ENCODE measurements at places on chromosomes 12 and 14. TPM values are rescaled to one million over a fixed set of nuclear protein-coding genes. Genes with fewer than 3 reads are reported as not detected.

DNA sequence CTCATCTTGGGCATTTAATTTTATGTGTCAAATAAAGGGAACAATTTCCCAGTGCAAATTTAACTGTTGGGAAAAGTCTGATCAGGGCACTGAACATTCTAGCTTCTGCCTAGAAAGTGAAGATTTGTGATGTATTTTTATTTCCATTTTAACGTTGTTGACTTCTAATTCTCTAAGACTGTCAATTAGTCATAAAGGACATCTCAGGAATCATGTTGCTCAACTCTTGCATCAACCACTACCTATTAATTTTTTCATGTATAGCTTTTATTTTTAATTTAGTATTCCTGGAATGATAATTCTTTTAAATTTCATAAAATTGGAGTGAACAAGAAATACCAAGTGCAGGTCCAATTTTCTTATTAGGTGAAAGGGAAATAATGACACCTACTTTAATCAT lies 87.9 kb upstream of the METAP2 start:
- H3K36me3 ChIP-seq, result no peaks in the 10 kb centered on the region
- DNase-seq, result no peak
- H3K27ac ChIP-seq, result peak overlapping the region; percentile 76
- no peaks in the 10 kb centered on the region for H3K27me3 ChIP-seq

- peaks cover 2% of the 10 kb centered on the region for H3K4me1 ChIP-seq
- H3K36me3 ChIP-seq, result no peaks in the 10 kb centered on the region
- DNase-seq, result no peak
- no peak overlapping the region for H3K4me3 ChIP-seq
Observed at GRCh38 chr12:65818454-65819382, 5.6 kb upstream of the HMGA2 start.

- no peaks in the 10 kb centered on the region for H3K36me3 ChIP-seq
- peaks cover 11% of the 10 kb centered on the region for H3K4me1 ChIP-seq
- peak; percentile 83 for DNase-seq
- no peak overlapping the region for H3K4me3 ChIP-seq
Observed at GRCh38 chr12:13222076-13222475, 25.6 kb downstream of the EMP1 start.

DNA sequence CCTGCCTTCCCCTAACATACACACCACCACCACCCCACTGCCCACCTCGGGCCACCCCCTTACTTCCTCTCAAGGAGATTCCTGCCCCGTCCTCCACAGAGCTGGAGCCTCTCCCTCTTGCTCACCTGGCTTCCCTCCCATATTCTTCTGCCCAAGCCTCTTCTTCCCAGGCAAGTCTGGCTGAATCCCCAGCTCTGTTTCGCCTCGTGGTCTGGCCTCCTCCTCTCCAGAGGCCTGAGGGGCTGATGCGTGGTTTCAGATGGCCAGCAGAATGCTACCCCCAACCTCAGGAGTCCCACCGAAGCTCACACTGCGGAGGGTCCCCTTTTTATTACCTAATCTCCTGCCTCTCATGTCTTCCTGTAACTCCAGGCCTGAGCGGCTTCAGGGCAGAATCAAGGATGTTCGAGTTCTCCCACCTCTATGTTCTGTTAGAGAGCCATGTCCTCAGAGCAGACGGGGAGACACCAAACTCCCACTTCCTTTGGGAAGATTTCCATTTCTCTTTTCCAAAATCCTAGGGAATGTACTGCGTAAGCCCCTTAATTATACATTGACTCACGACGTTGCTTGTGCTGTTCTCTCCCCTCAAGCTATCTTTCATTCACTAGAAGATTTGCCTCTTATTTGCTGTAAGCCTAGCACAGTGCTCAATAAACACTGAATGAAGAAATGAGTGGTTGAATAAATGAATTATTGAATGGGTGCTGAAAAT lies 33.9 kb upstream of the LTBP2 start:
- peaks cover 7% of the 10 kb centered on the region for H3K27me3 ChIP-seq
- no peaks in the 10 kb centered on the region for H3K36me3 ChIP-seq
- H3K4me1 ChIP-seq, result no peaks in the 10 kb centered on the region
- no peak overlapping the region for H3K27ac ChIP-seq
- DNase-seq, result no peak

- no peak overlapping the region for H3K4me3 ChIP-seq
- no peaks in the 10 kb centered on the region for H3K27me3 ChIP-seq
- H3K36me3 ChIP-seq, result no peaks in the 10 kb centered on the region
- no peak for DNase-seq
Observed at GRCh38 chr14:61627612-61628011, 67.7 kb upstream of the HIF1A start.

DNA sequence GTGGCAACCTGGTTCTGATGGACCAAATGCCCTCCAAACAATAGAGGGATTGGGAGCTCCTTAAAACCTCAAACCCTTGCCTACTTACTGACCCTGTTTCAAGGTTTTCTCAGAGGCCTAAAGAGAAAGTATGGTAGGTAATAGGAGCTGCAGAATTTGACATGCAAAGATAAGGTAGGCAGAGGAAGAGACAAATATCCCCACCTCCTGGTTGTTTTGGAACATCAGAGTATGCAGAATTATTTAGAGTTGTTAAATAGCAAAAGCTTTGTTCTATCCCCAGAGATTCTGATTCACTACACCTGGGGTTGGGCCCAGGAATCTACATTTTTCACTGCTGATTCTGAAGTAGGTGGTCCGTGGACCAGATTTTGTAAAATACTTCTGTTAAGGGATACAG lies 421.2 kb downstream of the SOX5 start:
- H3K4me3 ChIP-seq, result no peak overlapping the region
- H3K36me3 ChIP-seq, result no peaks in the 10 kb centered on the region
- DNase-seq, result no peak
- no peaks in the 10 kb centered on the region for H3K4me1 ChIP-seq

DNA sequence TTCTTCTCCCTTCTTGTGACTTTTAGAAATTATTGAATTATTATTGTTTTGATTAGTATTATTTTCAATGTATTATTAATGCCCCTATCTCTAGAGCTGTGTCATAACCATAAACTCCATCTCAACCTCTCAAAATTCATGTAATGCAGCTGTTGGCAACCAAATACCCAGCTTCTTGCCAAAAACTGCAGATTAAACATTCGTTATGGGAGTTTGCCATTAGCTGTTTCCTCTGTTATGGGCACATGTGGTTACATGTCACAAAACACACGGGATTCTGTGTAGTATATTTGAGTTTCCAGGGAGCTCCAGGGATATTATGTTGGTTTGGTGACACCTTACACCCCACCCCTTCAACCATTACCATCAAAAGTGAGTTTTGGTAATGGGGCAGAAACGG lies 2.8 kb upstream of the ALX1 start:
- H3K27me3 ChIP-seq, result peaks cover 100% of the 10 kb centered on the region
- H3K4me3 ChIP-seq, result no peak overlapping the region
- H3K36me3 ChIP-seq, result no peaks in the 10 kb centered on the region
- no peak overlapping the region for H3K27ac ChIP-seq

DNA sequence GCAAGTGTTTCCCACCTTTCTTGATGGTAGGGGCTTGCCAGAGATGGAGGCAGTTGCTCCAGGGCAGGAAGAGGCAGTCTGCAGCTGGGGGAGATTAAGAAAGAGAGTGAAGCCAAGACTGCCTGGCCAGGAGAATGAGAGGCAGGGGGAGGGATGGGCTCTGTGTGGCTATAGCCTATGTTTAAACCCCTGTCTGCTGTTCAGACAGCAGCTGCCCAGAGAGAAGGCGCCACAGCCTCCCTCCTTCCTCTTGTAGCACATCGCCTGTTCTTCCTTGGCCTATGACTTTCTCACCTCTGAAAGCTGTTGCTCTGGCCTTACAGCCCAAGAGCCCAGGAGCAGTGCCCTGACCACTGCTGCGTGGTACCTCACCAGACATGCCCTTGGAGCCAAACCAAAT lies 61.7 kb downstream of the EMP1 start:
- H3K4me3 ChIP-seq, result no peak overlapping the region
- H3K27me3 ChIP-seq, result no peaks in the 10 kb centered on the region
- no peaks in the 10 kb centered on the region for H3K36me3 ChIP-seq
- H3K27ac ChIP-seq, result no peak overlapping the region
- H3K4me1 ChIP-seq, result peaks cover 10% of the 10 kb centered on the region
- no peak for DNase-seq

The IAPP gene
- total RNA-seq, result not detected

The PLBD2 gene
- total RNA-seq, result 27.5 TPM

The TAS2R42 gene
- not detected for total RNA-seq

All from transverse colon (tissue), 4 donors.